ENCODE measurements at places on chromosomes 7 and 10.

GRCh38 chr7:57403601-57404342 lies 46.2 kb upstream of the ZNF716 start:
- no peak for DNase-seq

DNA sequence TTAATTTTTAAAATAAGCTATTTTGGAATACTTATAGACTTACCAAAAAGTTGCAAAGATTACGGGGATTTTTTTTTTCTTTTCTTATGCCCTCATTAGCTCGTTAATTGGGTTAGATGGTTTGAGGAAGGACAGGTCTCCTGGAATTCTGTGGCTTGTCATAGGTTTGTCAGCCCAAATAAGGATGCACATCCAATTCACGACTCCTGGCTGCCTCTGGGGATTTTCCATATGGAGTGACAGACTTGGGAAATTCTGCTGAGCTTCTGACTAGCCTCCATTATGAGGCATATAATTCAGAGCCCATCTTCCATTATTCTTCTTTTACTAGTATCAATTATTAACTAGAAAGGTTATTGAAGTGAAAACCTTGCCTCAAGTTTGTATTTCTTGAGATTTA lies 102.1 kb downstream of the AUTS2 start:
- DNase-seq = no peak

DNA sequence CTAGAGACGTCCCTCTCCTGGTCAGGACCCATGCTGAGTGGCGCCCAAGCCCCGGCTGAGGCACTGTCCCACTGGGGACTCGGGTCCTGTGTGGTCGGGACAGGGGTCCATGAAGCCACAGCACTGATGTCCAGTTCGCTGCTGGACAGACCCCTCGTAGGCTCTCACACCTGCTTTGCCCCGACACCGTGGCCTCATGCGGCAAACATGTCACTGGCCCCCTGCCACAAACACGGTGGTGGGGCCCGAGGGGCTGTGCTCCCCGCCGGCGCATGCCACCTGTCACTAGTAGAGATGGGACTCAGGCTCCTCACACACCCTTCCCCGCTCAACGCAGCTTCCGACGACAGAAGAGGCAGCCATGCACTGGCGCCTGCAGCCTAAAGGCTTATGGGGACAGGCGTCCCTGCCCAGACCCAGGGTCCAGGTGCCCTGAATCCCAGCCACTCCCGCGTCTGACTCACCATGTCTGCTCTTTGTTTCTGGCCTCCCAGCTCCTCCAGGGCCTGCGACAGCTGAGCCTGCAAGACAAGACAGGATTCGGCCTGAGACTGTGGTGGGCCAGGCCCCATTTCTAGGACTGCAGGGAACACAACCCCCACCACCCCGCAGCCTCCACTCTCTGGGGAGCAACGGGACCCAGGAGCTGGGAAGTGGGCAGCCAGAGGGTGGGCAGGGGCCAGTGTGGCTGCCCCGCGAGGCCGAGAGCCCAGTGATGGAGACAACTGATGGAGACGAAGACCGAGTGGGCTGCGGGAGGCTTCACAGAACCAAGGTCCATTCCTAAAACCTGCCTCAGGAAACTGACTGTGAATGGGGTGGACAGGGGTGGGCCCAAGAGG lies 230.9 kb downstream of the MAD1L1 start:
- DNase-seq = no peak

DNA sequence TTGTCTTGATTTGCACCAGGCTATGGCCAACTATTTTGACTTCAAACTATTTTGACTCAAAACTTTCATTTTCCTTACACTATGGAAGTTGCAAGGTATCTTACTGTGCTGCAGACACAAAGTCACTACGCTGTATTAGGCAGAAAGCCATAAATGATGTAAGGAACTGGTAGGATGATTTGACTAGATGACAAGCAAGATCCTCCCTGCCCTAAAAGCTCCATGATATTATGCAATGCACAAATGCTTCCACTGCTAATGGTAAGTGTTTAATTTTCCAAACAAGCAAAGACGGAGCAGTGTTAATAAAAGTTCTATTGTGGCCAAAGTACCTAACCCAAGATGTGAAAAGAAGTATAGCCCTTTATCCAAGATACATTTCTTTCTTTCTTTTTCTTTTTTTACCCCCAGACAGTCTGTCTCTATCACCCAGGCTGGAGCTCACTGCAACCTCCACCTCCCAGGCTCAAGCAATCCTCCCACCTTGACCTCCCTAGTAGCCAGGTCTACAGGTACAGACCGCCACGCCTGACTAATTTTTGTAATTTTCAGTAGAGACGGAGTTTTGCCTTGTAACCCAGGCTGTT lies 98.2 kb downstream of the ANK3 start:
- DNase-seq = peak; percentile 42

GRCh38 chr7:2803342-2803692 lies 40.8 kb downstream of the GNA12 start:
- no peak for DNase-seq

GRCh38 chr7:129689995-129690581 lies 78.6 kb downstream of the NRF1 start:
- DNase-seq = no peak

DNA sequence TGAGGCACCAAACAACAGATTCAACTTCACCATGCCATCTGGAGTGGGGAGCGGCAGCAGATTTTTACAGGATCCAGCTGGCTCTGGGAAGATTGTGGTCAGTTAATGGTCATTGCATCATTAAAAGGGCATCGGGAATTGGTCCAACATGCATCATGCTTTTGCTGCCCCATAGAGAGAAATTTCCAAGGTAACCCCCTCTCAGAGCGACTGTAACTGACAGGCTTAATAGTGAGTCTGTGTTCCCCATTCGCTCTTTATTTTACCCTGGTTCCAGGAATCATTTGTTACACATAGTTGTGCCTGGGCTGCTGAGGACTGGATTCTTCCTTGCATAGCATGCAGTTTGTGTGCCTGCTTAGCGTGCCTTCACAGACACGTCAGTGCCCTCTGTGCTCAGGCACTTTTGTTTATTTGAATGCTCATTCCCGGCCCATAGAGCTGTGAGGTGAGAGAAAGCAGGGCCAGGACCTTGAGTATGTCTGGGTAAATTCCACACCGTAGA lies 49.9 kb downstream of the CDHR3 start:
- peak; percentile 37 for DNase-seq

DNA sequence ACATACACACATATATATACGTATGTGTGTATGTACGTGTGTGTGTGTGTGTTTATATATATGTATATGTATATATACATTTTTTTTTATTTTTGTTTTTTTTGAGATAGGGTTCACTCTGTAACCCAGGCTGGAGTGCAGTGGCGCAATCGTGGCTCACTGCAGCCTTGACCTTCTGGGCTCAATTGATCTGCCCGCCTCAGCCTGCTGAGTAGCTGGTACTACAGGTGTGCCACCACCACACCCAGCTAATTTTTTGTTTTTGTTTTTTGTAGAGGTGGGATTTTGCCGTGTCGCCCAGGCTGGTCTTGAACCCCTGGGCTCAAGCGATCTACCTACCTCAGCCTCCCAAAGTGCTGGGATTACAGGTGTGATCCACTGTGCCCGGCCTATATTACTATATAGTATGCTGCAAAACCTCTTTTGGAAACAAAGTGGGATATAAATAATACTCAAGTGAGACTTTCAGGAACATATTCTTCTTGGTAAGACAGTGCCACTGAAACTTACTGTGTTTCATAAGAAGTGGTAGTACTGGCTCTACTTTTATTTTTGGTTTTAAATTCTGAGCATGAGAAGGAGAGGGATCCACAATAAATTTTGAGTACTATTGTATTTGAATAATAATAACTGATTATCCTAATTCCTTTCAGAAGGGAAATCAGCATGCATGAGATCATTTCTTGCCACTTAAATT lies 51.0 kb downstream of the MLLT10 start:
- DNase-seq = no peak

- DNase-seq = no peak
These were observed 7.3 kb downstream of the ZMIZ2 start for GRCh38 chr7:44755698-44756627.

GRCh38 chr7:132691201-132691600 lies 114.9 kb upstream of the PLXNA4 start:
- no peak for DNase-seq

- no peak for DNase-seq
These were observed 106.2 kb upstream of the RET start for GRCh38 chr10:42970451-42971250.

- no peak for DNase-seq
These were observed 262.7 kb downstream of the REEP3 start for GRCh38 chr10:63783882-63784281.

- DNase-seq = peak; percentile 50
These were observed 305.8 kb downstream of the KIF20B start for GRCh38 chr10:90007226-90007625.

DNA sequence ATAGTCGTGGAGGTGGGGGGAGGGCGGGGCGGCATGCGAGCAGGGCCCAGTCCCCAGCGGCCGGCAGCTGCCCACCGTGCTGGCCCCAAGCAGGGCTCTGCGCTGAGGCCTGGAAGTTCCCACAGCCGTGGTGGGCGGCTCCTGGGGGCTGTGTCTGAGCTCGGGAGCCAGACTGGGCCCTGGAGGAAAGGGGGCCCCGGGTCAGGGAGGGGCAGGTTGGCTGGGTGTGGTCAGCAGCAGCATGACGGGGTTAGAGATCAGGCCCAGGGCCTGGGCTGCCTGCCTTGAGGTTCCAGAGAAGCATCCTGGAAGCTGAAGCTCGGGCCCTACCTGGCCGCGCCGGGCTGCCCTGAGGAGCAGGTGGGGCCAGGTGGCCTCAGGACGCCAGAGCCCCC lies 22.1 kb downstream of the GET4 start:
- no peak for DNase-seq

DNA sequence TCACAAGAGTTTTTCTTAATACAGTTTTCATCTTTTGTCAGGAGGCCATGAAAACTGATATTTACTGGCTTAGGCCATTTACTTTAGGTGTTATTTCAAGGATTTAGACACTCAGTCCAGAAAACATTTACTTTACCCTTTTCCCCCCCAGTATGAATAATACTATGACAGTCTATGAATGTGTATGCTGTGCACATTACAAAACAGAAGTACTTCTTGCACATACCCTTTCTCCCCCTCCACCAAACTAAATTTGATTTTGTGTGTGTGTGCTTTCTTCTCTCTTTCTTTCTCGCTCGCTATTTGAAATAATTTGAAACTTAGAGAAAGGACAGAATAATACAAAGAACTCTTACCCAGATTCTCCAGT lies 41.3 kb downstream of the RBM33 start:
- DNase-seq = no peak

DNA sequence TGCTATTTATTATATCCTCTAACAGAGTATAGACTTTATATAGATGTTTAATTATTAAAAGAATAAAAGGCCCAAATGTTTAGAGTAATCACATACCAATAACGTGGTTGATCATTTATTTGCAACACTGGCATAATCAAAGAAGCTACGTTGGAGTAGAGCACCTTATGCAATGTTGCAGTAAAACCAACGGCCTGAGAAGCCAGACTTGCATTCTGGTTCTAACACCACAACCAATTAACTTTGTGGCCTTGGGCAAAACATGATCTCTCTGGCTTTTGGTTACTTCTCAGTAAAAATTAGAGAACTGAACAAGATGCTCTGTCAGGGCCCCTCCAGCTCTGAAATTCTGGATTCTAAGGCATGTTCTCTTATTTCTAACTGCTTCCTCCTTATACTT lies 476.2 kb downstream of the GRM8 start:
- no peak for DNase-seq

DNA sequence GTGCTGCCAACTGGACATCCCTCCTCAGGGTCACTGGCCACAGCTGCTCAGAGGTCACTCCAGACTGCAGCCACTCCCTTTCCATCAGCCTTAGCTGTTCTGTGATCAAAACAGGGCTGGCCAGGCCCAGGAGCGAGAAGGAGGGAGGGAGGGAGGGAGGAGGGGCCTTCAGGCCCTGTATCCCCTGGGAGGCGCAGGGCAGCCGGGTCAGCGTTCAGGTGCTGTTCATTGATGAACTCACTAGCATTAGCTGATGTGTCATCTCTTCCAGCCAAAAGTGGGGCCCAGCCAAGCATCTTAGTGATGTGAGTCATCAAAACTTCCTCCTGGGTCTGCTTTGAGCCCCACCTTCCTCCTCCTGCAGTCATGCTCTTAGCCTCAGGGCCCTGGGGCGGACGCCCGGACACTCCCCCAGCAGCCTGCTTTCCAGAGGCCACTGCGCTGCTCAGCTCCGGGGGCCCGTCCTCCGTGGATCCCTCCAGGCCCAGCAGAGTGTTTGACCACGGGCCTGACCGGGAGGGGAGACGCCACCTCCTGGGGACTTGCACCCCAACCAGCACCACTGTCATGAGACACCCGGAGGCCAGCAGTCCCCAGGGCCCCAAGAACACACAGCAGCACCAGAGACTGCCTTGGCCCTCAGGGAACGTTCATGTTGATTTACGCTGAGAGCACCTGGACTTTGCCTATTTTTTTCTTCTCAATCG lies 149.2 kb downstream of the PRKAG2 start:
- peak; percentile 96 for DNase-seq

DNA sequence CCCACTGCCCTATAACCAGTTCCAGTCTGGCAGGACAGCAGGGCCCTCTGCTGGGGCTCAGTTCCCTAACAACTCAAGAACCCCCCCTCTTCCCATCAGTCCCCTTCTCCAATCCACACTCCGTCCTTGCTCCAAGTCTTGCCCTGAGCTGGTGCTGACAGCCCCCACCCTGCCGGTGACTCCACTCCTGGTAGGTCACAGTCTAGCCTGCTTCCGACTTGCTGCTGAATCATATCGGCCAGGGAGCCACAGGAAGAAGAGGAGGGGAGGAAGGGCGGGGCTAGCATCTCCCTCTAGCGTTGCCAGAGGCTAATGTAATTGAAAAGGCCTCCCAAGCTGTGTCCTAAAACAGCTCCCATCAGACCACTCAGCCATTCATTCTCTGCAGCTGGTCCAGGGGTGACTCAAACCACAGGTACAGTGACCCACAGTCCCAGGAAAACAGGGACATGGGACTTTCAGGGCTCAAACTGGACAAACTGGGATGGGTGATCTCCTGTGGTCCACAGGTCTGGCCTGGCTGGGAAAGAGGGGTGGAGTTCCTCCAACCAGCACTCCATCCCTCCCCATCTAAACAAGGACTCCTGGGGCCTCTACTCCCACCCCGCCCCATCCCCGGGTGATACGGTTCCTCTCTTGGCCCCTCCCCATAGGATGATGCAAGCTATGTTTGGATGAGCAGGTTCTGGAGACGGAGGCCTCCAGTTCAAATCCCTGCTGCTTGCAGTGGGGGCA lies 158.8 kb downstream of the SH3PXD2A start:
- peak; percentile 91 for DNase-seq

GRCh38 chr7:26321435-26321834 lies 29.8 kb downstream of the SNX10 start:
- no peak for DNase-seq

DNA sequence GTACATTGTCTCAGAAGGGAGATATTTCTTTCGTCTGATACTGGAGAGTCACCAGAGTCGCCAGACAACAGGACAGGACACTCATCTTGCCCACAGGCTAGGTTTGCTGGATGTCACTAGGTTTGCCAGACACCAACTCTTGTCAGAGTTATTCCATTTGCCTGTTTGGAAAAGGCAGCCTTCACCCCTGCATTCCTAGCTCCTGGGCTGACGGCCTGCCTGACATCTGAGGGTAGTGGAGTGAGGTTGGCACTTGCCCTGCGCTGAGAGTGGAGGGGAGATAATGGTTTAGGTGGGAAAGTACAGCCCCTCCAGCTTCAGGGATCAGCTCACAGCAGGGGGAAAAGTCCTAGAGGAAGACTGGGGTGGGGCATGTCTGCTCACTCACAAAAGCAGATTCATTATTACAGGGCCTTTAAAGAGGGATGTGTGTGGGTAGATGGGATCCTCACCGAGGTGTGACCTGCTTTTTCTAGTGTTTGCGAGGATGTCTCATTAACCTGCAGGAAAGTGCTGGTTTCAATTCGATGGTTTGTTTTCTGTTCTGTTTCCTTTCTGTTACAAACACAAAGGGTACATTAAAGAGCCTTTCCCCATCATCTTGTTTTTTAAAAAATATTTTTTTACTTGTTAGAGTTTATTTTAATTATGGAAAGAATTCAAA lies 79.3 kb upstream of the TNS3 start:
- no peak for DNase-seq
